Smooth muscle cell of the brain vasculature (primary cell): ENCODE measurements at places on chromosomes 1 and 21.
A peak's percentile ranks its signal among the peaks of the same experiment; 100 is the strongest.

DNA sequence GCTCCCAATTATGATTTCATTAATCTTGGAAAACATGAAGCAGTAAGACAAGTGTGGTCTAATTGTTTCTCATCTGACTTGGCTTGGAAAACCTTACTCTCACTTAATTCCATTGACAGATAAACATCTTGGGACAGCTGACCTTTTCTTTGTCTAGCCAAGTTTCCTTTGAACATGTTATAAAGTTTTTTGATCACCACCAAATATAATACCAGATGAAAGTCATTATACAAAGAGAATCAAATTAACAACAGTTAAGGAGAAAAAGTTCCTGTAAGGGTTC, 50.2 kb downstream of the ALG14 start:
- DNase-seq, result no peak

DNA sequence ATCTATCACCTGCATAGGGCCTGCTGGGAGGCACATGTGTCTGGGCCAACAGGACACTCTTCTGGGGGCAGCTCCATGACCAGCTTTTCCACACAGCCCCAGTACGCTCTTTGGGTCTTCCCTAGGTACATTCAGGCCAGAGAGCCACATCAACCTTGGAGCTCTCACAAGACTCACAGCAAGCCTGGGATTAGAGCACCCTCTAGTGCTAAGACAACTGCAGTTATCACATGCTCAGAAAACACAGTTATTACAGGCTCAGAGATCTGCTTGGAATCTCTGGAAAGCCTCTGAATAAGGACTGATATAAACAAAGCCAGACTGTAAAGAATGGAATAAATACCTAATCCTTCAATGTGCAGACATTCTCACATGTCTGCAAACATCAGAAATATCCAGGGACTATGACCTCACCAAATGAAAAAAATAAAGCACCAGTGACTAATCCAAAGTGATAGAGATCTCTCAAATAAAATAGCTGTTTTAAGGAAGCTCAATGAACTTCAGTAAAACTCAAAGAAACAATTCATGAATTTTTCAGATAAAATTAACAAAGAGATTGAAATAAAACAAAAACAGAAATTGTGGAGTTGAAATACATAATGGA, 563.9 kb upstream of the NR5A2 start:
- DNase-seq, result peak; percentile 15

DNA sequence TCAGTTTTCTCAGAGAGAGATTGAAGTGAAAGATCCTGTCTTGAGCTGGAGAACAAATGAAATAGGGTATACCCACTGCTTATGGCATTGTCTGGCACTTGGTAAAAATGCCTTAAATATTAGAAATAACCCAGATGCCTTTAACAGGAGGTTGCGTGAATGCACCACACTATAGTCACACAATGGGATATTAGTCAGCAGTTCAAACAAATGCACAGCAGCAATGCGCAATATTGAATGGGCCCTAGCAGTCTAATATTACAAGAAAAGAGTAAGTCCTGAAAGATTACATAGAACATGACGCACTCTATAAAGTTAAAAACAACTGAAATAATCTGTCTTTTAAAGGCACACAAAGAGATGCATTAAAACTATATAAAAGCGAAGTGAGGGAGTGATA, 161.1 kb downstream of the EDEM3 start:
- no peak for DNase-seq

GRCh38 chr1:195195423-195196057, 1412.7 kb downstream of the KCNT2 start:
- no peak for DNase-seq

- DNase-seq, result no peak
Observed at GRCh38 chr1:215835951-215836350, 268.8 kb downstream of the KCTD3 start.

DNA sequence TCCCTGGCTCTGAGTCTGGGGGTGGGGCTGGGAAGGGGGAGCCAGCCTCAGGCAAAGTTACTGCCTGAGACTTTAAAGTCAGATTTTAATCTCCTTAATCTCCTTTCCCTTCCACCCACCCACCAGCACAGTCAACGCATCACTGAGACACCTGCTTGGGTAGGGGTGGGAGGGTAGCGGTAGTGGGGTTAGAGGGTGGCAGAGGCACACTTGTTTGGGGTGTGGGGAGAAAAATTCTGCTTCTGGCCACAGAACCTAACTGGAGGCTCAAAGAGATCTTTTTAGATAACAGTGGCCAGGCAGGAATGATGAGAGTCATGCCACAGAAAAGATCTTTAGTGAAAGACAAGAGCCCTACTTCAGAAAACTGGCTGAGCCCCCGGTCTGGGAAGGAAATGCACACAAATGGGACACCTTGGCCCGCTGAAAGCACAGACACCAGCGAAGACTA, 44.1 kb downstream of the CD247 start:
- no peak for DNase-seq

- DNase-seq, result no peak
Observed at GRCh38 chr1:245264226-245264625, 109.4 kb downstream of the KIF26B start.

GRCh38 chr1:8597455-8597854, 220.0 kb downstream of the RERE start:
- DNase-seq, result no peak

- DNase-seq, result no peak
Observed at GRCh38 chr1:246761396-246761795, 37.2 kb downstream of the SCCPDH start.

GRCh38 chr21:25881524-25882376, 147.0 kb downstream of the GABPA start:
- DNase-seq, result peak; percentile 52

GRCh38 chr1:113898241-113898814, 6.3 kb downstream of the AP4B1 start:
- no peak for DNase-seq

- no peak for DNase-seq
Observed at GRCh38 chr1:223885614-223886013, 39.9 kb upstream of the TP53BP2 start.

DNA sequence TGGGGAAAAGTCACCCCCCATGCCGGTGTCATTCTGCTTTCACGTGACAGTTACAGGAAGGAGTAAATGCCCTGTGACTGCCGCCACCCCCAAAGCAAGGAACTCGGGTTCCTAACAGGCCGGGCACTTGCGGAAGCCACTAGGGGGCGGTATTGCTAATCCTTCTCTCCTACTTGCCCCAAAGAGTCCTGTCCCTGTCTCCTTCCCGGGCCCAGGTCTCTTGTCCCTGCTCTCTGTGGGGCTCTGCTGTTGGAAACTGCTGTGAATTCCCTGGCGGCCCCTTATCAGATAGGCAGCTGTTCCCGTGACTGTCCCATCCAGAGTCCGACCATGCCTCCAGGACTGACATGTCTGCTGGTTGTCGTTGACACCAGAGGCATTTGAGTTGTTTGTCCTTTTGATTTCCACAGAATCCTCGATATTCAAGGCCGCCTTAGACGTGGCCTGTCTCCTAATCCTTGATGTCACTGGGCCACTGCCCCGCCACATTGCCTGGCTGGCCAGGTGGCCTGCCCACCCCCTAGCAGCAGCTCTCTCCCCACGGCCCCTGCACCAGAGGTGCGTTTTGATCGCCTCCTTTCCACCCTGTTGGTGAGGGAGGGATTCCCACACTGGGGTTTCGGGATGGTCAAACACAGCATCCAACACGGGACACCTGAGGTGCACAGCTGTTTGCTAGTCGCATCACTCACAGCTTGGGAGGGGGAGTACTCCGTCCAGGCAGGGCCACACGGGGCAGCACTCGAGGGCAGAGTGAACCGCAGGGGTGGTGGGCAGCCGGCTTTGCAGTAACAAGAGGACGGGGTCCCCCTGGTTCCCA, 37.3 kb downstream of the CHAF1B start:
- no peak for DNase-seq

DNA sequence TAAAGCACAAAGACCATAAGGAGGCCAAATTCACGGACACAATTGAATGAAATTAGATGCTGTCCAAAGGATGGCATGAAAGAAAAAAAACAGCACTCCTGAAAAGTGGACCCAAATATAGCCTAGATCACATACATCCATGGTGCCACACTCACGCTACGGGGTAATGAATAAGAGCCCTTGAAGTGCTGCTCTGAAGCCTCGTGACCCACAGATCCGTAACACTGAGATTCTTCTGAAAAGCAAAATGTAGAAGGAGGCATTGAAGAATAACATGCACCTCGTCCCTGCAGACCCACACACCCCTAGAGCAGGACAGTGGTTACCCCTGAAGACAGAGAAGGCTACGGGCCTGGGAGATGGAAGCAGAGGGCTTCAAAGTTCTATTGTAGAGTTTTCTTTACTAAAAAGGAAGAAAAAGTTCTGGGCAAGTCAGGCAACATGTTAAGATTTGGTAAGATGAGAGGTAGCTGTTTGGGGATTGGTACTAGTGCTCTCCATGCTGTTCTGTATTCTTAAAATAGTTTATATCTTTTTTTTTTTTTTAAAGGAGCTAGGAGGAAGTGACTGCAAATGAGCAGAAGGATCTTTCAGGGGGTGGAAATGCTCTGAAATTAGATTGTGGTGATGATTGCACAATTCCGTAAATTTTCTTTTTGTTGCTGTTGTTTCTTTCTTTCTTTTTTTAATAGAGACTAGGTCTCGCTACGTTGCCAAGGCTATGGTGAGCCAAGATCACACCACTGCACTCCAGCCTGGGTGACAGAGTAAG, 4.1 kb upstream of the ITGB2 start:
- DNase-seq, result no peak

DNA sequence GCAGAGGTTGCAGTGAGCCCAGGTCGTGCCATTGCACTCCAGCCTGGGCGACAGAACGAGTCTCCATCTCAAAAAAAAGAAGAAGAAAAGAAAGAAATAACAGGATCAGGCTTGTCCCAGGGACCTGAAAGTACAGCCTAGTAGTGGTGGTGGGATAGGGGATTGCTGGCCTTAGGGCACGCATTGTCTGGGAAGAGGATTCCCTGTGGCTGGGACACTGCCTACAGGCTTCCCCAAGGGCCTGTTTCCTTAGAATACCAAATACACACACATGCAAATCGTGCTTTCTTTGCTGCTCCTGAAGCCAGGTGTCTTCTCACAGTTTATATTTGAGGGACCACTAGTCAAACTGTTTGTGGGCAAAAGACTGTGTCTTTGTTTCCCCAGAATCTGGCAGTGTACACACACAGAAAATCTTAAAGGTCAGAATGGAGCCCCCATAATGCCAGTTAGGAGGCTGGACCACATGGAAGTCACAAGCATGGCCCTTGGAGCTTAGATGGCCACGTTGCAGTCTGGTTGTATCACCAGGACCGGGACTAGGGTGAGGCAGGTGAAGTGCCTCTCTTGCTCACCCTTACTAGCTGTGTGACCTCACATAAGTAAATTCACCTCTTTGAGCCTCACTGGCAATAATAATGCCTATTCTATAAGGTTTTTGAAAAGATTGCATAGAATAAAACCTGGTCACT, 12.7 kb upstream of the ASAP3 start:
- DNase-seq, result no peak

DNA sequence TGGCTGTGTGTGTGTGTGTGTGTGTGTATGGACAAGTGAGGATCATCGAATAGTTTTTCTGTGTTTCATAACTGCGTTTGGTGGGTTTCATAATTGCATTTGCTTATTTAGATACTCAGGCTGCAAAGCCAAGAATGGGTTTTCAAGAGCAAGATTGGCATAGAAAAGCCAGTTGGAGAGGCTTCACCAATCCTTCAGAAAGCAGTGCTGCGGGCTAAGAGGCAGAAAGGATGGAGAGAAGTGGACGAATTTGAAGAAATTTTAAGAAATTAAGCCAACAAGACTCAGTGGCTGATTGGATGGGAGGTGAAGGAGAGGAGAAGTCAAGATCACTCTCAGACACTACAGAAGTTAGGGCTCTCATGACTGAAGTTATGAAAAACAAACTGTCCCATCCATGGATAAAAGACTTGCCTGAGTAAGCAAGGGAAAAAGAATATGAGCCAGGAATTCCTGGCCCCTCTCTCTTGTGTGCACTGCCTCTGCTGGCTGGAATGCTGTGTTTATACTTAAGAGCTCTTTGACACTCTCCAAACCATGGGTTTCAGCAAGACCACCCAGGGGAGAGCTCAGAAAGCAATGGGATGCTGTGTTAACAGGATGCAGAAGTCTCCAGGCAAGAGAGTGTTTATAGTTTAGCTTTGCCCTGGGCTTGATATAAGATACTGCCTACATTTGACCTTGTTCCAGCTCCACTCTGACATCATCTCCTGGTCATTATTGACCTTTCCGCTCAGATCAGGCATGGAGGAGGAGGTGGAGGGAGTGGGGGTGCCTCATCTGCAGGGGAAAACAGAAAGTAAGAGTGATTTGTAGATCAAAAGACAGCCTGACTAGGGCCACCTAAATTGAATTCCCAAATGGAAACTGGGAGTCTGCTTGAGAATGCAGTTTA, 232.0 kb upstream of the PLXNA2 start:
- DNase-seq, result no peak

- DNase-seq, result no peak
Observed at GRCh38 chr1:67674260-67675011, 10.6 kb upstream of the GADD45A start.

- DNase-seq, result no peak
Observed at GRCh38 chr1:39933956-39934941, 20.7 kb upstream of the MFSD2A start.

- no peak for DNase-seq
Observed at GRCh38 chr21:32332463-32332951, 33.9 kb downstream of the MRAP start.

- peak; percentile 47 for DNase-seq
Observed at GRCh38 chr1:54934869-54935268, 45.6 kb upstream of the TMEM61 start.

- DNase-seq, result no peak
Observed at GRCh38 chr1:210541680-210542358, 213.1 kb downstream of the HHAT start.

DNA sequence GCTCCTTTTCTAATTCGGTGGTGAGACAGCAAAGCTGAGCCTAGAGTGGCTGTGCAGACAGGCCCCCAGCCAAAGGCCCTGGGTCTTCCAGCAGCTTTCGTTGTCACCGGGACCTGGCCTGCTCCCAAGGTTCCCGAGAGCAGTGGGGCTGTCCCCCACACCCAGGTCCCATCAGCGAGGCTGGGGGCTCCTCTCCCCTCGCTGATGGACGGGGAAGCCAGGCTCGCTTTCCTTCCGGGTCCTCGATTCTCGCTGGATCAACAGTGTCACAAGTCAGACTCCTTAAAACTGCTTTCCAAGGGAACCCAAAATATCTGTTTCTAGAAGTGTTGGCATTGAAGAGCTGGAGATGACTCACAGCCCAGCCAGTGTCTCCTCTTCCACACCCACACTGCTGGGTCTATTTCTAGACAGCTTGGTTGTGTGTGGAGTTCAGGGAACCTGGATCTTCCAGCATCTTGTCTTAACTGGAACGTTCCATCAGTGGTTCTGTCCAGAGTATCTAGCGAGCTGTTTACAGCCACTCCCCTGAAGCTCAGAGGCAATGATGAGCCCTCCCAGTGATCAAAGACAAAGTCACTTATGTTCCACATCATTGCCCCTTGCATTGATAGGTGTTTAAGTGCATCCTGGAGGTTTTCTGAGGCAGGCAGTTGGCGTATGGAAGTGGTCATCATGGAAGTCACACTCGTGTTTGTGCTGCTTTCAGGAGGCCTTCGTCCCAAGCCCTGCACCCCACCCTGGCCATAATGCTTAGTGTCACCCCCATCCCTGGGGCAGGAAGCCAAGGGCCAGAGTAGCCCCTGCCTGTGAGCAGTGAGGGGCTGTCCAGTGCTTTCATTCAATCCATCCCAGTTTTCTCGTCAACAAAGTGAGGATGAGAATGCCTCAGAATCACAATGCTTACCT, 35.2 kb downstream of the RRP1 start:
- DNase-seq, result no peak
